ENCODE measurements at places on chromosomes 1 and 21. TPM values are rescaled to one million over a fixed set of nuclear protein-coding genes. Genes with fewer than 3 reads are reported as not detected.
A peak's percentile ranks its signal among the peaks of the same experiment; 100 is the strongest.

Gene NBPF4
- polyA plus RNA-seq = not detected

Gene SYT6
- polyA plus RNA-seq = 0.13 TPM

Gene CHODL
- 0.61 TPM for polyA plus RNA-seq

Gene APOBEC4
- not detected for polyA plus RNA-seq

- no peak overlapping the region for H3K4me3 ChIP-seq
- H3K36me3 ChIP-seq = no peaks in the 10 kb centered on the region
- no peak overlapping the region for H3K27ac ChIP-seq
- no peak for DNase-seq
- H3K4me1 ChIP-seq = no peaks in the 10 kb centered on the region
Observed at GRCh38 chr1:221736714-221737113, 5.2 kb downstream of the DUSP10 start.

GRCh38 chr1:3461934-3462275 is 7.4 kb downstream of the ARHGEF16 start:
- H3K27me3 ChIP-seq = no peaks in the 10 kb centered on the region
- H3K4me1 ChIP-seq = no peaks in the 10 kb centered on the region
- no peak overlapping the region for H3K27ac ChIP-seq
- no peaks in the 10 kb centered on the region for H3K36me3 ChIP-seq

DNA sequence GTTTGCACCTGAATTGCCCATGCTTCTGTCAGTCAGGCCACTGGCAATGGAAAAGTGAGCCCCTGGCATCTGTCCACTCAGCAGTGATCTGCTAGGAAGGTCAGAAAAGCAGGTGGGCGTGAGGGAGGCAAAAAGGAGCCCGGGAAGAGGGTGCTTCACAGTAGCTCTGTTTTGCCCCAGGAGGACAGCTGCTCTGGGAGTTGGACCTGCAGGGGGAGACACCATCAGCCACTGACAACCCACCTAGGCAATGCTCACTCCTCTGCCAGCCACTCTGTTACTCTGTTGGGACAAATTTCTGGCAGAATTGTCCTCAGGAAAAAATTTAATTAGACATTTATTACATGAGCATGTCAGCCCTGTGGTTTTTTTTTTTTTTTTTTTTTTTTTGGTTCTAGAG is 146.4 kb downstream of the LRIG2 start:
- H3K27ac ChIP-seq = no peak overlapping the region
- no peak for DNase-seq
- H3K36me3 ChIP-seq = no peaks in the 10 kb centered on the region
- no peak overlapping the region for H3K4me3 ChIP-seq

DNA sequence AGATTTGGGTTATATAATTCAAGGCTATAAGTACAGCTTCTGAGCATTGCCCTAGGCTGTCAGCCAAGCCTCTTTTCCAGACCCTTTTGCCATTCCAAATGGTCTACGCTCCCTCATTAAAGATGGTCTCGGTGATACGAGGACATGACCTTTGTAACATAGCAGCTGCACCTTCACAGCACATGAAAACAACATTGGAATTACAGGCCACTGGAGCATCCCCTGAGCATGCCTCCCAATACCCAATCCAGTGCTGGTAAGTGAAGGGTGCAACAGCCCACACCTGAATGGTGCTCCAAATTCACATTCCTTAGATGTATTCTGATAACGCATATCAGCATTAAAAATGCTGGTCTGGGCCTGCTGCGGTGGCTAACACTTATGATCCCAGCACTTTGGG is 20.1 kb upstream of the PTPRF start:
- H3K4me3 ChIP-seq = no peak overlapping the region
- no peaks in the 10 kb centered on the region for H3K4me1 ChIP-seq
- no peaks in the 10 kb centered on the region for H3K36me3 ChIP-seq
- no peak overlapping the region for H3K27ac ChIP-seq
- no peak for DNase-seq
- H3K27me3 ChIP-seq = no peaks in the 10 kb centered on the region

GRCh38 chr1:234620272-234621126 is 10.5 kb upstream of the IRF2BP2 start:
- no peak overlapping the region for H3K4me3 ChIP-seq
- peaks cover 13% of the 10 kb centered on the region for H3K4me1 ChIP-seq
- no peaks in the 10 kb centered on the region for H3K27me3 ChIP-seq
- H3K36me3 ChIP-seq = no peaks in the 10 kb centered on the region
- H3K27ac ChIP-seq = no peak overlapping the region
- DNase-seq = no peak

- no peak for DNase-seq
- no peaks in the 10 kb centered on the region for H3K4me1 ChIP-seq
- no peak overlapping the region for H3K27ac ChIP-seq
- H3K27me3 ChIP-seq = no peaks in the 10 kb centered on the region
- H3K4me3 ChIP-seq = no peak overlapping the region
Observed at GRCh38 chr1:206753141-206753540, 17.4 kb upstream of the IL19 start.

DNA sequence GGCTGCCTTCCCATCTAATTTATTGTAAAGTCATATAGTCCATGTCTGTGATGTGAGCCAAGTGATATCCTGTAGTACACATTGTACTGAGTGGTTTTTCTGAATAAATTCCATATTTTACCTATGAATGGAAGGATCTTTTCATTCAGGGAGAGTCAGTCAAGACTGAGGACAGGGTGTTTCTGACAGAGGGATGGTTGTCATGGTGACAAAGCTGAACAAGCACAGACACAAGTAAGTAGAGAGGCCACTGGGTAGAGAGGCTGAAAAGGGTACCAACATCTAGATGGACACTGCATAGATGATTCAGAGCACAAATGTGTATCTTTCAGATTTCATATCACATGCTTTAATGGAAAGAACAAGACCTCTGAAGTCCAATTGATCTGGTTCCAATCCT is 22.6 kb upstream of the IL20 start:
- H3K36me3 ChIP-seq = no peaks in the 10 kb centered on the region
- H3K4me3 ChIP-seq = no peak overlapping the region
- H3K4me1 ChIP-seq = no peaks in the 10 kb centered on the region

DNA sequence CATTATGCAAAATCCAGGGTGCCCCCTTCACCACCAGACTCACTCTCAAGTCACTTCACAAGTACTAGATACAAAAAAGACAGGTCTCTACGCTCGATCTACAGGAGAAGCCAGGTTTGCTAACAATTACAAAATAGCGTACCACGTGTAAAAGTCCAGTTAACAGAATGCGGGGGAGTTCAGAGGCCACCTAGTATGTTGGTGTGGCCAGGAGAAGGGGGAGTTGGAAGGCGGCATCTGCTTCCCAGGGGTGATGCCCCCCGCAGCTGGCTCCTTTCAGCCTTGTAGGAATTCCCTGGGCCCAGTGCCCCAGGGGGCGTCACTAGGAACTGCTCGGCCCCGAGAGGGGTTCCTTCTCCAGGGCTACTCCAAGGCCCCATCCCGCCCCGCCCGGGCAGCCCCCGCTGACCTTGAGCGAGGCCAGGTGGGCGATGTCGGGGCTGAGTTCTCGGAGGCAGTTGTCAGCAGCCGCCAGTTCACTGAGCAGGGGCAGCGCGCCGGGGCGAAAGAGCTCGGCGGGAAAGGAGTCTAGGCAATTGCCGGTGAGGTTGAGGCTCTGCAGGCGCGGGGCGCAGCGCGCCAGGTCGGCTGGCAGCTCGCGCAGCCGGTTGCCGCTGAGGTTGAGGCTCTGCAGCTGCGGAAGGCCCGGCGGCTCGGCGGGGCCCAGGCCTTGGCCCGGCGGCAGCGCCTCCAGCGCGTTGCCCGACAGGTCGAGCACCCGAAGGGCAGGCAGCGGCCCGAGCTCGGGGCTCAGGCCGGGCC is 664 bp downstream of the LRRC47 start:
- peak overlapping the region; percentile 74 for H3K4me3 ChIP-seq
- H3K4me1 ChIP-seq = peaks cover 36% of the 10 kb centered on the region
- H3K27me3 ChIP-seq = no peaks in the 10 kb centered on the region
- H3K27ac ChIP-seq = no peak overlapping the region
- DNase-seq = no peak
- H3K36me3 ChIP-seq = no peaks in the 10 kb centered on the region

DNA sequence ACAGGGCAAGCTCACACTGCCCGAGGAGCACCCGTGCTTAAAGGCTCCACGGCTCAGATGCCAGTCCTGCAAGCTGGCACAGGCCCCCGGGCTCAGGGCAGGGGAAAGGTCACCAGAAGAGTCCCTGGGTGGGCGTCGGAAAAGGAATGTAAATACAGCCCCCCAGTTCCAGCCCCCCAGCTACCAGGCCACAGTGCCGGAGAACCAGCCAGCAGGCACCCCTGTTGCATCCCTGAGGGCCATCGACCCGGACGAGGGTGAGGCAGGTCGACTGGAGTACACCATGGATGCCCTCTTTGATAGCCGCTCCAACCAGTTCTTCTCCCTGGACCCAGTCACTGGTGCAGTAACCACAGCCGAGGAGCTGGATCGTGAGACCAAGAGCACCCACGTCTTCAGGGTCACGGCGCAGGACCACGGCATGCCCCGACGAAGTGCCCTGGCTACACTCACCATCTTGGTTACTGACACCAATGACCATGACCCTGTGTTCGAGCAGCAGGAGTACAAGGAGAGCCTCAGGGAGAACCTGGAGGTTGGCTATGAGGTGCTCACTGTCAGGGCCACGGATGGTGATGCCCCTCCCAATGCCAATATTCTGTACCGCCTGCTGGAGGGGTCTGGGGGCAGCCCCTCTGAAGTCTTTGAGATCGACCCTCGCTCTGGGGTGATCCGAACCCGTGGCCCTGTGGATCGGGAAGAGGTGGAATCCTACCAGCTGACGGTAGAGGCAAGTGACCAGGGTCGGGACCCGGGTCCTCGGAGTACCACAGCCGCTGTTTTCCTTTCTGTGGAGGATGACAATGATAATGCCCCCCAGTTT is 1.3 kb downstream of the CELSR2 start:
- H3K4me3 ChIP-seq = no peak overlapping the region
- DNase-seq = no peak
- H3K36me3 ChIP-seq = no peaks in the 10 kb centered on the region
- H3K4me1 ChIP-seq = no peaks in the 10 kb centered on the region

- no peak overlapping the region for H3K4me3 ChIP-seq
- DNase-seq = no peak
- H3K4me1 ChIP-seq = no peaks in the 10 kb centered on the region
- no peak overlapping the region for H3K27ac ChIP-seq
Observed at GRCh38 chr21:16455978-16456377, 726.2 kb downstream of the USP25 start.

DNA sequence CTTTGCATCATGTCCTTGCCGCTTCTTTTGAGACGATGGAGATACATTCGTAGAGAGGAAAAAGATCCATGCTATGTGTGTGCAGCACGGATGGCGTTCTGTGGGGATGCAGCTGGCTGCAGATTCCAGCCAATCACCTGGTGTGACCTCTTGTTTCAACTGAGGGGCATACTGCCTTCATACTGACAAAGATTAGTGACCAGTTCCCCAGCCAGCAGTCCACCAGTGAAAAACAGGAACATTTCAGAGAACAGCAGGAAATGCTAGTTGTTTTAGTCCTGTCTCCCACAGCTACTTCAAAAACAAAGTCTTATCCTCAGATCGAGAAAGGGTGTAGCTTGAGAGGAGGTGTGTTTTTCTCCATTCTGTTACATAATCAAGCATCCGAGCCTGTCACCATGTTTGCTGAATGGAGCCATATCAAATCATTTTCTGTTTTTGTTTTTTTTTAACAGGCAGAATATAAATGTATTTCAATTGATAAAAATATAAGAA is 255.7 kb upstream of the FMN2 start:
- H3K27me3 ChIP-seq = no peaks in the 10 kb centered on the region
- no peak for DNase-seq
- no peak overlapping the region for H3K4me3 ChIP-seq

DNA sequence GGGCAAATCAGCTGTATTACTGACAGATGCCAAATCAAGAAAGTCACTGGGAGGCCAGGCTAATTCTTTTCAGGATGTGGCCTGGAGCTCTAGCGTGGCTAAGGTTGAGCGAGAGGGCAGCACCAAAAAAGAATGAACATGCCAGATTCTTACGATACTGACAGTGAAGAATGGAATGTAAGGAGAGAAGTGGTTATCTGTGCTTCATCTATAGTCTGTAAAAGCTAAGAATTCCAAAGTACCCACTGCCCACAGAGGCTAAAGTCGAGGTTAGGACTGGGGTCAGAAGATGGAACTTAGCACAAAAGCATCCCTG is 32.7 kb downstream of the TFAP2E start:
- no peaks in the 10 kb centered on the region for H3K4me1 ChIP-seq
- no peak overlapping the region for H3K4me3 ChIP-seq
- no peak for DNase-seq
- no peak overlapping the region for H3K27ac ChIP-seq

- no peaks in the 10 kb centered on the region for H3K4me1 ChIP-seq
- H3K27ac ChIP-seq = no peak overlapping the region
- H3K27me3 ChIP-seq = no peaks in the 10 kb centered on the region
Observed at GRCh38 chr1:186888367-186888766, 59.6 kb downstream of the PLA2G4A start.

DNA sequence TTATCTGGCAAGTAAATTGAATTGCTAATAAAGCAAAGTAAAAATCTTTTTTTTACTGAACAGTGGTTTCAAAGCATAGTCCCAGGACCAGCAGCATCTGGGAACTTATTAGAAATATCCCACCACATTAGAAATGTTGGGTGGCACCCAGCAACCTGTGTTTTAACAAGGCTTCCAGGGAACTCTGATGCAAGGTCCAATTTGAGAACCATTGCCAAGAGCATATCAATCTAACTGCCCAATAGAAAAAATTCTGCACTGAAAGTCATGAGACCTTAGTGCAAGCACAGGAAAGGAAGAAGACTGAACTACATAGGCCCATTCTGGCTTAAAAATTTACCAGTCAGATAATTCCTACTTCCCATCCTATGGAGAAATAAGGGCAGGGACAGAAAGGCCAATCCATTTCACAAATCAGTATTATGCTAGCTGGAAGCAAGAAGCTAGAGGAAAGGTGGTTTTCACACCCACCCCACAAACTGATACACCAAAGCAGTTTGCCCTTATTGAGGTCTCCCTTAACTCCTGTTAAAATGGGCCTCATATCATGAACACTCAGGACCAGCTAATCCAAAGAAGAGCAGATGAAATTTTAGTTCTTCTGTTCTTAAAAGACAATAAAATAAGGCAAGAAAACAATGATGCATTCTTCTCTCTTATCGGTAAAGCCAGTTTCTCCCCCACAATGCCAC is 17.5 kb upstream of the C1orf105 start:
- DNase-seq = no peak
- H3K36me3 ChIP-seq = no peaks in the 10 kb centered on the region
- H3K4me3 ChIP-seq = no peak overlapping the region
- H3K27me3 ChIP-seq = no peaks in the 10 kb centered on the region
- peaks cover 14% of the 10 kb centered on the region for H3K4me1 ChIP-seq

DNA sequence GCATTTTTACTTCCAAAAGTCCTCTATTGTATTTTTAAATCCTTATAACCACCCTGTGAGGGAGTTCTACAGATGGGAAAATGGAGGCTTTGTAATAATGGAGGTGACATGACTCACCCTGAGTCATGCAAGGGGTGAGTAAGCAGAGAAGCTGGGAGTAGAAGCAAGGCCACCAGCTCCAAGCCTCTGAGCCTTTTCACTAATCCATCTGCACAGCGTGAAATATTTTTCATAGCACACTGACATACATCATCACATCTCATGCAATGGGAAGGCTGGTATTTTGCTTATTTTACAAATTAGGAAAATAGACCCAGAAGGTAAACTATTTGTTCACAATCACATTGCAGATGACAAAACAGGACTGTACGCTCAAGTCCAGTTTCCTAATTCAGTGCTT is 96.9 kb downstream of the KCNH1 start:
- no peak overlapping the region for H3K27ac ChIP-seq
- H3K4me3 ChIP-seq = no peak overlapping the region
- no peaks in the 10 kb centered on the region for H3K27me3 ChIP-seq
- DNase-seq = peak; percentile 23
- no peaks in the 10 kb centered on the region for H3K36me3 ChIP-seq
- no peaks in the 10 kb centered on the region for H3K4me1 ChIP-seq

- no peaks in the 10 kb centered on the region for H3K27me3 ChIP-seq
- H3K27ac ChIP-seq = no peak overlapping the region
- H3K36me3 ChIP-seq = no peaks in the 10 kb centered on the region
- no peak overlapping the region for H3K4me3 ChIP-seq
- DNase-seq = no peak
Observed at GRCh38 chr1:59879996-59880505, 46.5 kb downstream of the CYP2J2 start.
